Activated T-helper 1 cell treated with anti-CD3 and anti-CD28 coated beads, Interleukin-2, amount 50 U/mL, for 16 hours (primary cell): ENCODE measurements at places on chromosomes 3 and 15.

DNA sequence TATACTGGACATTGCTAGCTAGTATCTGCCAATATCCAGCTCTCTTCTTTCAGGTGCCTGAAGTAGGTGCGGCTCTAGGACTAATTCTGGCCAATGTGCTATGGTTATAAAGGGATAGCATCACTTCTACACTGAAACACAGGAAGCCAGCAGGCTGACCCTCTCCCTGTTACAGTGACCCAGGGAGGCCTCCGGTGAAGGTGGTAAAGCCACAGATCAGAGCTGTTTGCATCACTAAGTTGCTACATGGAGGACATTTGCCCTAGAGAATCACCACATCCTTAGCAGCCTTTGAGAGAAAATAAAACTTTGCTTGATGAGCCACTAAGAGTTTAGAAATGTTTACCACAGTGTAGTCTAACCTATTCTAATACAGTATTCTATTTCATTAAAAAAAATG lies 161.4 kb downstream of the CHST2 start:
- no peak for DNase-seq

- no peak for DNase-seq
Measured at GRCh38 chr15:44530653-44531052, 6.3 kb upstream of the EIF3J start.

GRCh38 chr3:189862385-189862998 lies 231.3 kb downstream of the TP63 start:
- no peak for DNase-seq

DNA sequence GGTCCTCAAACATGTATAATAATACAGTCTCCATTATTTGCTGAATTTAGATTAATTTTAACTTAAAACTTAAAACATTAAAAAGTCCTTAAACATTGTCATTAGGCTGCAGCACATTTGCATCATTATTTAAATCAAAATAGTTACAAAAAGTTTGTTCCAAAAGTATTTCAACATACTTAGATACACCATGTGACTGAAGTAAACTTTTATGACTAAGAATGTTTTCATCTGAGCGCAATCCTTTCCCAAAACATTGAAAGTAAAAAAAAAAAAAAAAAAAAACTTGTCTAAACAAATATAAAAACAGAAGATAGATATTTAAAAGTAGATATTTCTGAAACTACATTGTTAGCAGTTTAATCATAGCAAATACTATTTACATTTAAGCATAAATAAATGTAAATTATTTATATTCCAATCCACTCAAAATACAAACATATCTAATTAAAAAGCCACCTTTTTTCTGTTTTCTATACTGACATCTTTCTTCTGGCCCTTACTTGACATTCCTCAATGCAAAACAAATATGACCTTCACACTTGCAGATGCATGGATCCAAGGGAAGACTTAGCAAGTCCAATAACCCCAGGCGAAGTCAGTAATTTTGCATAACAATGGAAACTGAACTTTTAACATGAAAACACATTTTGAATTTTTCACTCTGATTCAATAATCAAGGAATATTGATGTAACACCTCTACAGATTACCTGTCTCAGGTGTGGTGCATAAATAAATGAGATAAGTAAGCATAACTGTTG lies 10.3 kb downstream of the FAM227B start:
- DNase-seq, result no peak

GRCh38 chr3:14565868-14566588 lies 25.9 kb upstream of the GRIP2 start:
- DNase-seq, result no peak

GRCh38 chr15:65828585-65828984 lies 36.5 kb upstream of the DENND4A start:
- DNase-seq, result no peak

DNA sequence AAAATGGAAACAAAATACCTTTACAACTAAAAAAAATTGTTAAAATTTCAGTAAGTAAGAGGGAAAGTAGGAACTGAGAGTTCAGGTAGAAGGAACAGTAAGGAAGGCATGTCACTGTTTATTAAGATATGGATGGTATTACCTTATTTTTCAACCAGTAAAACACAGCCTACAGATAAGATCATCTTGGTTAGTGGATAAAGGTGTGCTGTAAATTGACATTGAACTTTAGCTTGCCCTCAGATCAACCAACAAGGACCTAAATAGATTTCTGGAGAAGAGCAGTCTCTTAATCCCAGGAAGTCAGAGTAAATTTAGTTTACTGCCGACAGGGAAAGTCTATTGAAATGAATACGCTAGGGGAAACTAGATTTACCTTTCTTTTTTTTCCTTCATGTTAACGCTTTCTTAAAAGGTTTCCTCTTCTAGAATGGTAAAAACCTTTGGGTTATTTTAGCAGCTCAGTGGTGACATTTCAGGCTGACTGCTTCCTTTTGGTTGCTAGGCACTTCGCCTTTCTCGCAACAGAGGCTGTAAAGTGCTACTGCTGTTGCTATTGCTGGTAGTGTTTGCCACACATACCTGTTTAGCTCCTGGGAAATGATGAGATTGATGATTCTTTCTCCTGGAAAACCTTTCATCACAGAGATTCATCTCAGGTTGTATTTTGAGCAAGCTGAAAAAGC lies 12.9 kb downstream of the DZIP3 start:
- DNase-seq, result no peak

DNA sequence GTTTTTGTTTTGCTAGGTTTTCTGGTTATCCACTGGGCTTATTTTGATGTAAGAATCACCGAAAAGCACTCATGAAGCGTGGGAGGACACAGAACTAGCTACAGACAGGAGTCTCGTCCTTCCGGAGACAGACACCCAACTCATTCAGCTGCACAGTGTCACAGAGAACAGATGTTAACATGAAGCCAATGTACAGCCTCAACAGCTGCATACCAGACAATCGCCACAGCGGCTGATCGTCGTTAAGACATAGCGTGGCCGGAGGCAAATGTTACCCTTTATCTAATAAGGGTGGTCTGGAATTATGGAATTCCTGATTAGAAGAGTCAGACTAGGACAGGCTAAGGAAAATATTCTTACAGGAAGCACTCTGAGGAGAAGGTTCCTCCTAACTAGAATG lies 1.1 kb upstream of the PYGO1 start:
- DNase-seq, result no peak

DNA sequence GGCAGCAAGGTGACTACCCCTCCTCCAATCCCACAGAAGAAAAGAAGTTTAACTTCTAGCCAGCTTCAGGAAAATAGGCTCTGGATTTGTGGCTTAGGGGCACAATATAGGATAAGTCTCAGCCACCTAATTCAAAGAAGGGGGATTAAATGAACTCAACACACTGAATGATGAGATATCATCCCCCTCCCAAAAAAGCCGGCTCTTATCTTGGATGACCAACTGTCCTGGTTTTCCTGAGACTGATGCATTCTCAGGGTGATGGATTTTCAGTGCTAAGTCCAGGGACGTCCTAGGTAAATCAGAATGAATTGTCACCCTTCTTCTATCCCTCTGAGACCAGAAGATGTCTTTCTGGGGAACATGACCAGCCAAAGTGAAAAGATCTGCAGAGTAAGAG lies 487.0 kb upstream of the PROK2 start:
- no peak for DNase-seq

DNA sequence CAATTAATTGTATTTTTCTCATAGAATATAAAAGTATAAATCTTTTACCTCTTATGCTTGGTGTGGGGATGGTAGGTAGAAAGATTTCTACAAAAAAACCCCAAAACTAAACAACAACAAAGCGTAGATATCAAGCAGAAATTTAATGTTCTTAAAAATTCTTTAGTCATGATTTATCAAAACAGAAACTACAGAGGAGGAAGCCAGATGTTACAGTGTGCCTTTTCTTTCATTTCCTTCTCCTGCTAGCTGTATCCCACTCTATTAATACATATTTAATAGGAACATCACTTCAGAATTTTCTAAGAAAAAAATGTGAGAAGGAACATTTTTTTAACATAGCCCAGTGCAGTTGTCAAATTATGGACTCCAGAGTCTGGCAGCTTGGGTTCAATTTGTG lies 420.6 kb downstream of the TUSC7 start:
- DNase-seq, result no peak

DNA sequence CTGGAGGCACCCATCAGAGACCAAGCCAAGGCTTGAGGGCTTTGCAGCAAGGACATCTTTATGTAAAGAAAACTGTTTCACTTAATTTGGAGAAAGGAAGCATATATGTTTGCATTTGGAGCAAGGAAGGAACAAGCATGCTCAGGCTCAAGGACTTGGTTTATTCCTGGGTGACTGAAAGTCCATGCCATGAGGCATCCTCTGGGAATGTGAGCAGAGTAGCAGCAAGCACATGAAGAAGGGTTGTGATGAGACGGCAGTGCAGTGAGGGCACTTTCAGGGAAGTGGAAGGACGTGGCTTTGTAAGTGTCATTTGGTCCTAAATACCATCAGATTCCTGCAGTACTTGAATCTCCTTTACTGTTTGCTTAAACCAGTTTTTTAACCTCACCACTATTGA lies 26.8 kb downstream of the POLG start:
- DNase-seq, result no peak

DNA sequence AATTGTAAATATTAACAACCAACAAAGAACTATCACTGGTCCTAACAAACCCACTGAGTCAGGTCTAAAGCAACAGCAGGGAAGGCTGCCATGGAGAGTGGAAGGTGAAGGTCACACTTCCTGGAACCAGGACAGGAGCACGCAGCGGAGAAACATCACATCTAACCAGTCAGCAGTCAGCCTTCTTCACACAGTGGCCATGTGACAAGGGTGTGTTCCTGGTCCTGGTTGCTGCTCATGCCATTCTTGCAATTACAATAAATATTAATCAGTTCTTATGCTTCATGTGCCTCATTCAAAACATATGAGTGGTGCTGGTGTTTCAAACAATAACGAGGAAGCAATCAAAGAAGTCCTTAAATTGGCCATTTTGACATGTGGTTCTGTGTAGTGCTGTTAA lies 162.8 kb downstream of the ARRDC4 start:
- DNase-seq, result no peak

DNA sequence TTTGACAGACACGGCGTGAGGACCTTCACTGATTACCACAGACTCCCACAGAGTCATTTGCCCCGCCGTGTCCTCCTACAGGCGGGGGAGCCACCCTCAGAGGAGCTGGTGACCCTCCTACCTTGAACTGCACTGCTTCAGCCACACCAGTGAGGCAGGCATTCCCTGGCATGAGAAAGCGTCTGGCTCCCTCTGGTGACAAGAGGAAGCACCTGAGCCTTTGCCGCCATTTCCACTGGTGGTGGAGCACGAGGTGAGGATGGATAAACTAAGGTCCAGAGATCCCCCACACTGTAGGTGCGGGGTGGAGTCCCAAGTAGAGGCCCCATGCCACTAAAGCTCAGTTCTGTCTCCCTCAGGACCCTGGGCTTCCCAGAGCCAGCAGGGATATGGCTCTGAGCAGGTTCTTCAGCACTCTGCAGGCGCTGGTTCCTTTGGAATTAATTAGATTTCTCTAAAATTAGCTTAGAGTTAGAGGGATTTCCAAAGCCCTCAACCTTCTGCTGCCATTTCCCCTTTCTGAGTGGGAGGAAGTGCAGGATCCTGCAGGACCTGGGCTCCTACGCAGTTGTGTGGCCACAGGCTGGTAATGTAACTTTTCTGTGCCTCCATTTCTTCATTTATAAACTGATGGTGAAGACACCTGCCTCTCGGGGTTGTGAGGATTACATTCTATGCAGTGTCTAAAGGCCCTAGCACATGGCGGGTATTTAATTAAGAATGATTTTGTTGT lies 224.0 kb downstream of the SLCO3A1 start:
- peak; percentile 36 for DNase-seq

- no peak for DNase-seq
Measured at GRCh38 chr15:51649659-51650521, 27.3 kb upstream of the DMXL2 start.

DNA sequence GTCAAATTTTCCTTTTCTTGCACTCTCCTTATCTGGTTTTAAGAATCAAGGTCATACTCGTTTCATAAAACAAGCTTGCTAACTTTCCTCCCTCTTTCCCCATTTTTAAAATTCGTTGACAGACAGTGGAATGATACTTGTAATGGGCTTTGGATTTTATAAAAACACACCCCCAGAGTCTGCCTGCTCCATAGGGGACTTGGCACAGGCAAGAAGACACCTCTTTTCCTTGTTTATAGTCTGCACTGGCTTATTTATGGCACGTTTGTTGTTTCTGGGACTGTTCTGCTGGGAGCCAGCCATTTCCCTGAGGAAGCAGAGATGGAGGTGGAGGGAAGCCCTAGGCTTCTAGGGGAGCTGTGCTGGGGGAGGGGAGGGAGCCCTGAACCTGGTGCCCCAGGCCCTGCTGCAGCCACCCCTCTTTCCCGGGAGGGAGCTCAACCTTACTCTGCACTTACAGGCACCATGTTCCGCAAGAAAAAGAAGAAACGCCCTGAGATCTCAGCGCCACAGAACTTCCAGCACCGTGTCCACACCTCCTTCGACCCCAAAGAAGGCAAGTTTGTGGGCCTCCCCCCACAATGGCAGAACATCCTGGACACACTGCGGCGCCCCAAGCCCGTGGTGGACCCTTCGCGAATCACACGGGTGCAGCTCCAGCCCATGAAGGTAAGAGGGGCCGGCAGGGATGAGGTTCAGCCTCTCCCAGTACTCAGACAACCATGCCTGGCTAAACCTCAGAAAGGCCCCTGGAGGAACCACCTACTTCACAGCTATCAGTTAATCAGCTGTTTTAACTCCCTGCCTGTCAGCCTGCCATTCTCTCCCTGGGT lies 18.3 kb downstream of the ANKRD63 start:
- DNase-seq, result no peak

- DNase-seq, result no peak
Measured at GRCh38 chr15:76711351-76711827, 193.8 kb downstream of the SCAPER start.

- DNase-seq, result no peak
Measured at GRCh38 chr3:124607163-124607562, 123.1 kb upstream of the UMPS start.

- no peak for DNase-seq
Measured at GRCh38 chr3:15324379-15324808, 8.0 kb downstream of the SH3BP5 start.

GRCh38 chr3:177591379-177591778 lies 394.1 kb upstream of the TBL1XR1 start:
- no peak for DNase-seq

DNA sequence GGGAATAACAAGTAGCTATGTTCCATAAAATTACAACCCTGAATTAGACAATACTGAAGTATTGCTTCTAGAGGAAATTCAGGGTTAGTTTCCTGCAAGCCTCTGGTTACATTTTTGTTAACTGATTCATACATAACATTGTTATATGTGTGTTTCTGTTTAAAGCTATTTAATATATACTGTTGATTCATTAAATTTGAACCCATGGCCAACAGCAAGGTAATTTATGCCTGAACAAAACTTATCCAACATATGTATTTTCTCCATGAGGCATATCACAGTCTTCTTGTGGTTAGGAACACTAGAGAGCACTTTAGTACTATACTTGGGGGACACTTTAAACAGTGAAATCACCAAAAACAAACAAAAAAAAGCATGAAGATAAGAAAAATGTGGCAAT lies 47.7 kb upstream of the PTX3 start:
- no peak for DNase-seq

GRCh38 chr3:133956982-133957381 lies 61.3 kb upstream of the RAB6B start:
- DNase-seq, result no peak

- DNase-seq, result no peak
Measured at GRCh38 chr3:138051947-138052802, 42.2 kb downstream of the CLDN18 start.
